PC-9 (cell line): ENCODE measurements at places on chromosomes 6 and 20. TPM values are rescaled to one million over a fixed set of nuclear protein-coding genes. Genes with fewer than 3 reads are reported as not detected.

Gene SMLR1
- not detected in 2 replicates for total RNA-seq

Gene OPN5
- not detected in 2 replicates for total RNA-seq

Gene CLPSL1
- not detected in 2 replicates for total RNA-seq

Gene MAFB
- not detected in 2 replicates for total RNA-seq
